ENCODE measurements at places on chromosomes 7 and 10.
A peak's percentile ranks its signal among the peaks of the same experiment; 100 is the strongest.

DNA sequence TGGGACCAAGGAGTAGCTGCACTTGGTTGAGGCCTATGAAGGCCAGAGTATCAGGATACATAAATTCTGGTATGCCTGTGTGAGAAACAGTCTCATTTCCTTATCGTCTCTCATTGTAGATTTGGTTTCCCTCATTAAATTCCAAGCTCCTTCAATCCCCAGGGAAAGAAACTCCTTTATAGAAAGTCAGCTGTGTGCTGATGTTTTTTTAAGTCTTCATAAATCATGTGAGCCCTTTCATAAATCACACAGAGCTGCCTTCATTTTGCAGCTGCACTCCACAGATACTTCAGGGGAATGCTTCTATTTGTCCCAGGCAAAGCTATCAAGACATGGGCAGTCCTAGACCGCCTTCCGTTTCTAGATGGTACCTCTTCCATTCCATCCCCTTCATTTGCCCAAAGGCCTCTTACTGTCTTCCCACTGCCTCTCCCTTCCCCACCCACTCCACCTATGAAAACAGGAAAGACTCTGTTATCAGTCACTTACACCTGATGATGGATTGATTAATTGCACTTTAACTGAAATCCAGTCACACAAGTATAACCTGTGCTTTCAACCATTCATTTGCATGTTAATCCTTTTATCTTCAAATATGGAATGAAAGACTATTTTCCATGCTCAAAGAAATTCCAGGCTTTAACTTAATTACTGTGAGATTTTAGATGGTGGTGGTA lies 290.2 kb downstream of the C7orf25 start:
- DNase-seq: no peak

GRCh38 chr10:8103543-8103942 lies 49.1 kb downstream of the GATA3 start:
- no peak for DNase-seq

DNA sequence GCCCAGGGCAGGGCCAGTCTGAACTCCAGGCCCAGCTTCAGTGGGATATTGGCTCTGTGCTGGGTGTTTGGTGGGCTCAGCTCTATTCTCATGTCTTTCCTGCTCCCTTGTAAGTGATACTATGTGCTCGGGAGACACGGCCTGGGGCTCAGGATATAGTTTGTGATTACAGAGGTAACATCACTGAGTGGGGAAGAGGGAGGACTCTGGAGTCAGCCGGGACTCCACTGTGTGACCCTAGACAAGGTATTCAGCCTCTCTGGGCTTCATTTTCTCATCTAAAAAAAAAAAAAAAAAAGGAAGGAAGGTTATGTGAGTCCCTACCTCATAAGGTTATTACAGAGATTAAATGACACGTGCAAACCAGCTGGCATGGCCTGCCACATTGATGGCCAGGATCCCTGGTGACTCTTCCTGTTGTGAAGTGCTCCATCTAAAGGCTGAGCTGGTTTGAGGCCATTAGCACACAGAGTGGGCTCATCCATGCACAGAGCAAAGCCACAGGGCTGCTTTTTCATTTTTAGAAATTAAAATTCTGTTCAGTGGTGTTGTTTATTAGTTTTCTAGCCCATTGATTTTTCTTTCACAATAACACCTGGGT lies 15.7 kb downstream of the SLC13A4 start:
- DNase-seq: no peak

GRCh38 chr10:82914655-82915136 lies 1039.7 kb downstream of the NRG3 start:
- no peak for DNase-seq

DNA sequence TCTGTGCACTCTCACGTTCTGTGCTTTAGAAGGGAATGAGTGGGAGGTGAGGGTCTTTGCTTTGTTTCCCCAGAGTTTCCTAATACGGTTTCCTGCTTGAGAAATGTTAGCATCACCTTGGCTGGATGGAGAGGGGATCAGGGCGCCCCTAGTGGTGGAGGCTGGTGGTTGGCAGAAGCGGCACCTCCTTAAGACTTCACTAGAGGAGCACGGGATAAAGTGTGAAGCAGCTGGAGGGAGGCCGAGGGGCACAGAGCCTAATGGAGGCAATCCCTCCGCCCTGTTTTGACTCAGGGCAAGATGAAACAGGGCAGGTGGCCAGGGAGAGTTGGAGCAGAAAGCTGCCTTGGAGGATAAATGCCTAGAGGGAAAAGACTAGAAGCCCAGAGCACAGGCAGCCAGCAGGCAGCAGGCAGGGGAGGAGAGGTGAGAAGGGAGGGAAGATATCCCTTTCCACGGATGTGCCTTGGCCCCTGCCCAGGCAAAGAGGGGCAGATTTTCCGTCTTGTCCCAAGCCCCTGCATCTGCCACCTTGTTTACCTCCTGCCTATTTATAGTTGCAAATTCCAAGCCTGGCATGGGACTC lies 56.0 kb upstream of the BTRC start:
- DNase-seq: peak; percentile 73

DNA sequence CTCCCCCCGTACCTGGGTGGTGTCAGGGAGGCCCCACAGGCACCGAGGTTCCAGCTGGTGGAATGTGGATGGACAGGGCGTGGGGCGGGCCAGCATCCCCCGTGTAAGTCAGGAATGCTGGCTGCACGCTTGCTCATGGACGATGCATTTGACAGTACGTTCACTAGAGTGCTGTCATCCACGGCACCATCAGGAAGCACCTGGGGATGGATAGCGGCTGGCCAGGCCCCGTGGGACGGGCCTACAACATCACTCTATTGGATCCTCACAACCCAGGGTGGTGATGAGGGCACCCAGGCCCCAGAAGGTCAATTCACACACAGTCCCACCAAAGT lies 63.6 kb downstream of the INSIG1 start:
- no peak for DNase-seq

- DNase-seq: no peak
Observed at GRCh38 chr10:126334272-126334671, 54.0 kb downstream of the ADAM12 start.

- no peak for DNase-seq
Observed at GRCh38 chr10:75367021-75367487, 34.5 kb downstream of the ZNF503 start.

- DNase-seq: no peak
Observed at GRCh38 chr10:133237588-133238465, at the start of gene VENTX. Gene VENTX, plus strand, starts transcription at chr10:133237855. Its CDS starts 60 bp downstream, at chr10:133237915.

DNA sequence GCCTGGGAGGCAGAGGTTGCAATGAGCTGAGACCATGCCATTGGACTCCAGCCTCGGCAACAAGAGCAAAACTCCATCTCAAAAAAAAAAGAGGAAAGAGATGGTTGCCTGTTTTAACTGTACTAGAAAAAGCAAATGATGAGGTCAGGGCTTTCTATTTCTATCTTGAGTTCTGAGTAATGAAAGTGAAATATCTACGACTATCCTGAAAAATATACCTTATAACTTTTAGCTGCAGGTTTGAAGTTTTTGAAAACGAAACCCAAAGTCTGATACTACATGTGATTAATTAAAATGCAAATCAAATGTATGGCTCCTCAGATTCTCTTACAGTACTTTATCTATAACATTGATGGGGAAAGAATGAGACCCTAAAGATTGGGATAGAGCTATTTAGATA lies 636.2 kb upstream of the LRRN3 start:
- DNase-seq: no peak

DNA sequence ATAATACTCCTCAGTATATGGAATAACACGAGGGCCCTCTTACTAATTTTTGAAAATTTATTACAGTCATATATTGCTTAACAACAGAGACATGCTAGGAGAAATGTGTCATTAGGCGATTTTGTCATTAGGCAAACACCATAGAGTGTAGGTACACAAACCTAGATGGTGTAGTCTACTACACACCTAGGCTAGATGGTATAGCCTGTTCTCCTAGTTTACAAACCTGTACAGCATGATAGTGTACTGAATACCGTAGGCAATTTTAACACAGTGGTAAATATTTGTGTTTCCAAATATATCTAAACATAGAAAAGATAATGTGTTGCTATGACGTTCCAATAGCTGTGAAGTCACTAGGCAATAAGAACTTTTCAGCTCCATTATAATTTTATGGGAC lies 12.8 kb downstream of the OR2F1 start:
- DNase-seq: no peak

GRCh38 chr7:155983176-155983815 lies 171.0 kb upstream of the SHH start:
- no peak for DNase-seq

DNA sequence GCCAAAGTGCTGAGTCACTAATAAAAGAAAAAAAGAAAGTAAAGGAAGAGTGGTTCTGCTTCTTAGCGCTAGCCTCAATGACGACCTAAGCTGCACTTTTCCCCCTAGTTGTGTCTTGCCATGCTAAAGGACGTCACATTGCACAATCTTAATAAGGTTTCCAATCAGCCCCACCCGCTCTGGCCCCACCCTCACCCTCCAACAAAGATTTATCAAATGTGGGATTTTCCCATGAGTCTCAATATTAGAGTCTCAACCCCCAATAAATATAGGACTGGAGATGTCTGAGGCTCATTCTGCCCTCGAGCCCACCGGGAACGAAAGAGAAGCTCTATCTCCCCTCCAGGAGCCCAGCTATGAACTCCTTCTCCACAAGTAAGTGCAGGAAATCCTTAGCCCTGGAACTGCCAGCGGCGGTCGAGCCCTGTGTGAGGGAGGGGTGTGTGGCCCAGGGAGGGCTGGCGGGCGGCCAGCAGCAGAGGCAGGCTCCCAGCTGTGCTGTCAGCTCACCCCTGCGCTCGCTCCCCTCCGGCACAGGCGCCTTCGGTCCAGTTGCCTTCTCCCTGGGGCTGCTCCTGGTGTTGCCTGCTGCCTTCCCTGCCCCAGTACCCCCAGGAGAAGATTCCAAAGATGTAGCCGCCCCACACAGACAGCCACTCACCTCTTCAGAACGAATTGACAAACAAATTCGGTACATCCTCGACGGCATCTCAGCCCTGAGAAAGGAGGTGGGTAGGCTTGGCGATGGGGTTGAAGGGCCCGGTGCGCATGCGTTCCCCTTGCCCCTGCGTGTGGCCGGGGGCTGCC lies at the start of gene IL6:
Gene IL6, plus strand, starts transcription at position 294 of the 807 bp plus-strand sequence. Its CDS starts 63 bp downstream, at position 357.
- peak; percentile 66 for DNase-seq

- peak; percentile 88 for DNase-seq
Observed at GRCh38 chr7:155763691-155764437, 48.4 kb downstream of the SHH start.

DNA sequence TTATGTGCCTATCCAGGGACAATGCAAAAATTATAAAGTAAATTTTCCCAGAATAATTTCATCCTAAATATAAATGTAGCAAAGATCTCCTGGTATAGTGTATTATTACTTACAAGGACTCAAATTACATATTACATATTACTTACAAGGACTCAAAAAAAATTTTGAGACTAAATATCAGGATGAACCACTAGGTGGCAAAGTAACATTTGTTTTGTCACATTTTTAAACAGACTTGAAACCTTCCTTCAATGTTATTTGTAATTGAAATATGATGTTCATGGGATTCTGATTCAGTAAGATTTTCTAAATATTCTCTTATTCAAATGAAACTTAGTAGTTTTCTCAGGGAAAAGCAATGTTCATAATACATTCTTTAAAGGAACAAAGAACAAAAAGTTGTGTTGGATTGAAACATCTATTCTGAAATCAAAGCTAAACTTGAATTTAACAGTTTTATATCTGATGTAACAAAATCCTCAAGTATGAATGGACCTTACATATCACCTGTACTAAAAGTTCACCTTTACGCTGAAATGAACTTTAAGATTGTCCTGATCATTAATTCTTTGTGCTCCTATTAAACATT lies 74.3 kb upstream of the GNAI1 start:
- peak; percentile 79 for DNase-seq

GRCh38 chr7:92325858-92326257 lies 80.1 kb downstream of the ANKIB1 start:
- DNase-seq: no peak

DNA sequence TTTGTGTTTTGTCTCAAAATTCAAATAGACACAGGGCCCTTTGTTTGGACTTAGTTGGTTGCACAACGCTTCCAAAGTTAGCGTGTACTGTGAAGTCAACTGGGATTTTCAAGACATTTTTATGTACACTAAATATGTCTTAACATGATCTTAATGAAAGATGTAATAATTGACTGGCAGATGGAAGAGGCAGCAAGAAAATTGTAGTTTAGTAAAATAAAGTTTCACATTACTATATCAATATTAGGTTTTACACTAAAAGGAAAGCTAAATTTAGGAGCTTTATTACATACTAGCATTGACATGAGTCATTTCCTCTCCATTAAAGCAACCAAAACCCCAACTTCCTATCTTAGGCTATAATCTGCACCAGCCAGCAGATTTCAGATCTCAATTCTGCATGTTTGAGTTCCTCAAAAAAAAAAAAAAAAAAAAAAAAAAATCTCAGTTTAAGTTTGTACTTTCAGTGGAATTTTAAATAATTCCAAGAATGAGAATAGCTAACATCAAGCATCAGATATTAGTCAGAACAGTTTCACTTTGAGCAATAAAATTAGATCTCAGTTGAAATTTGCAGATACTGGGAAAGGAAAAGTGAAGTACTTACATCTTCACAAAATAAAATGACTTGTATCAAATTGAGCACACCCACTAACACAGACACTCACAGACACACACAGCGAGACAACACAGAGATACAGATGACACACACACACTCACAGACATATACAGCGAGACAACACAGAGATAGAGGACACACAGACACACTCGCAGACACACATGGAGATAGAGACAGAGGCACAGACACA lies 346.6 kb upstream of the KLF6 start:
- DNase-seq: peak; percentile 99

DNA sequence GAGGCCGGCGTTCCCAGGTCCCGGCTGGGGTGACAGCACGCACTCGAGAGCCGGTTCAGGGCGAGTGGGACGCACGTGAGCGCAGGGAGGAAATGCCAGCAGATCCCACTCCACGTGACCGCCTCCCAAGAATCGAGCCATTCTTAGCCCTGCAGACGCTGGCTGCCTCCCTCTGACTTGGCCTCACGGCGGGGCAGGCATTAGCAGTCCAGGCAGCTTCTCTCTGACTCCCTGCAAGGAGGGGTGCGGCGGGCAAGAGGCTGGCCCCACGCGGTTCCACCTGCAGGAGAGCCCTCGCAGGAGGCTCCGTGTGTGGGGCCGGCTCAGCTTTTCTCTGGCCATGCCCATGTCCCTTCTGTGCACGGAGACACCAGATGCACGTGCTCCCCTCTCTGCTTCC lies 10.1 kb downstream of the GPR146 start:
- DNase-seq: no peak

- no peak for DNase-seq
Observed at GRCh38 chr7:100126239-100126930, 382 bp upstream of the MBLAC1 start.

DNA sequence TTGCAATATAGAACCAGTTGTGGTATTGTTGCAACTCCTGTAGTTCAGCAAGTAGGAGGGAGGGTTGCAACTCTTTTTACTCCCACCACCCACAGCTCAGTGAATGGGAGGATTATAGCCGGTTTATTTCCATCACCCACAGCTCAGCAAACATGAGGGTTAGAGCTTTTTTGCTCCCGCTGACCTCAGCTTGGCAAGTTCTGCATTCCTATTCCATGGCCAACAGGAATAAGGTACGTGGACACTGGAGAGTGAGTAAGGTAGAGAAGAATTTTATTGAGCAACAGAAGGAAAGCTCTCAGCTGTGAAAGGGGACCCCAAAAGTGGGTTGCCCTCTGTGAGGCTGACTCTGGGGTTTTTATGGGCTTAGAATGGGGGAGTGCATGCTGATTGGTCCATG lies 167.1 kb upstream of the SMIM30 start:
- DNase-seq: no peak

All from Kasumi-1 (cell line).